ENCODE measurements at places on chromosomes 2 and 18. TPM values are rescaled to one million over a fixed set of nuclear protein-coding genes. Genes with fewer than 3 reads are reported as not detected.

STEAP3 gene
- total RNA-seq: 9.1 TPM

SPATS2L gene
- 66.2 TPM for total RNA-seq

PGAP1 gene
- total RNA-seq: 31.6 TPM

POTEI gene
- total RNA-seq: 0.06 TPM

RFX8 gene
- 2.5 TPM for total RNA-seq
